Breast epithelium (tissue), 4 donors: ENCODE measurements at places on chromosomes 2 and 18. TPM values are rescaled to one million over a fixed set of nuclear protein-coding genes. Genes with fewer than 3 reads are reported as not detected.
A peak's percentile ranks its signal among the peaks of the same experiment; 100 is the strongest.

The CYP27C1 gene
- 0.48 TPM for total RNA-seq

DNA sequence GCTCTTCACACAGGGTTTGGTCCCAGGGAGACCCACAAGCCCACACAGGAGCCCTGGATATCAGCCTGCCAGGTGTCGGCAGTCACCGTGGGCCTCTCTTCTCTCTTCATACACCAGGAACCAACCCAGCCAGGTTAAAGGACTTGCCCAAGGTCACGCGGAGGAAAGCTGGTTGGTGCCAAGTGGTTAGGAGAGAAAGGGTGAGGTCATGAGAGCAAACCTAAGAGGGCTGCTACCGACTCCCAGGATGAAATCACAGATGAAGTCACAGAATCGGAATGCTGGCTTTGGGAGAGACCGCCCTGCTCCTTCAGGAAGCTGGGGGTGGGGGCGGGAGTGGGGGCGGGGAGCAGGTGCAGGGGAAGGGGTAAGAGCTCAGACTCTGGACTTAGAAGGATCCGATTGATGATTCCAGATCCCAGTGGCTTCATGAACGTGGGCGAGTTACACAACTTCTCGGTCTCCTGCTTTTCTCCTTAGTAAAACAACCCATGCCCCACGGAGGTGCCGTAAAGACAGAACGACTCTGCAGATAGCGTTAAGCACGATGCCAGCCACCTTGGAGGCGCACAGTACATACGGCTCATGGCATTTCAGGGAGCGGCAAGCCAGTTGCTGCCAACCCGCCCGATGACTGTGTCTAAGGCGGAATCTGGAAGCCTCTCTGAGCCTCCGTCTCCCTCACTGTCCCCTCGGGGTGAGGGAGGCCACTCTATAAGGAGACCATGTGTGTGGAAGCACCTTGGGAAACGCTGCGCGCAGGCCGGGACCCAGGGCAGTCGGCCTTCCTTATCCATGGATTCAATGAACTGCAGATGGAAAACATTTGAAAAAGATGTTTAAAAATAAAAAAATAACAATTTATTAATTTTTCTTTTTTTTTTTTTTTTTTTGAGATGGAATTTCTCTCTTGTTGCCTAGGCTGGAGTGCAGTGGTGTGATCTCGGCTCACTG is 23.0 kb upstream of the TAF1B start:
- peak overlapping the region; percentile 8 for H3K4me3 ChIP-seq
- no peaks in the 10 kb centered on the region for H3K27me3 ChIP-seq
- DNase-seq, result no peak
- no peak overlapping the region for H3K27ac ChIP-seq
- no peaks in the 10 kb centered on the region for H3K4me1 ChIP-seq

The BOLL gene
- not detected for total RNA-seq

DNA sequence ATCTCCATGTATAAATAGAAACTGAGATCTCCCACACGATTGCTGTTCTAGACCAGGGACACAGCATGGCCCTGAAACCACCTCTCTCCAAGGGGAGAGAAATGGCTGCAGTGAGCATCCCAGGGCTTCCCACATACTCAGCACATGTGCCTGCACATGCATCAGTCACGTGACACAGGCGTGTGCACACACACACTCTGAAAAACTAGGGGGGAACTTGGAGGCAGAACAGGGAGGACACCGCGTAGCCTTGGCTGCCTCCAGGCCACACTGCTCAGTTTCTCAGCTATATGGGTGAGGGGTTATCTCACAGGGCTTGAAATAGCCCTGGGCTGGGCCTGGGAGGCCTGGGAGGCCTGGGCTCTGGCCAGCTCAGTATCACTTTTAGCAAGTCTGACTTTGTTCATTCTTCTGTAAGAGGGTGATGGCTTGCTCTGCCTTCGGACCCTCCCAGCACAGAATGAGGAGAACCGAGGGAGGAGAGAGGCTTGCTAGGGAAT is 66.9 kb downstream of the EMX1 start:
- no peak for DNase-seq
- H3K27me3 ChIP-seq, result no peaks in the 10 kb centered on the region
- no peaks in the 10 kb centered on the region for H3K4me1 ChIP-seq
- H3K36me3 ChIP-seq, result no peaks in the 10 kb centered on the region
- no peak overlapping the region for H3K27ac ChIP-seq
- H3K4me3 ChIP-seq, result no peak overlapping the region

The SCN9A gene
- total RNA-seq, result 3.5 TPM

The GCA gene
- 36.6 TPM for total RNA-seq

GRCh38 chr2:156325688-156326525 is 6.6 kb downstream of the NR4A2 start:
- no peak overlapping the region for H3K27ac ChIP-seq
- no peaks in the 10 kb centered on the region for H3K36me3 ChIP-seq
- DNase-seq, result no peak
- H3K4me1 ChIP-seq, result no peaks in the 10 kb centered on the region
- no peak overlapping the region for H3K4me3 ChIP-seq

- no peak overlapping the region for H3K27ac ChIP-seq
- H3K4me1 ChIP-seq, result no peaks in the 10 kb centered on the region
- H3K27me3 ChIP-seq, result no peaks in the 10 kb centered on the region
- no peak overlapping the region for H3K4me3 ChIP-seq
- no peaks in the 10 kb centered on the region for H3K36me3 ChIP-seq
Measured at GRCh38 chr2:120233292-120233691, 10.1 kb upstream of the TMEM185B start.

DNA sequence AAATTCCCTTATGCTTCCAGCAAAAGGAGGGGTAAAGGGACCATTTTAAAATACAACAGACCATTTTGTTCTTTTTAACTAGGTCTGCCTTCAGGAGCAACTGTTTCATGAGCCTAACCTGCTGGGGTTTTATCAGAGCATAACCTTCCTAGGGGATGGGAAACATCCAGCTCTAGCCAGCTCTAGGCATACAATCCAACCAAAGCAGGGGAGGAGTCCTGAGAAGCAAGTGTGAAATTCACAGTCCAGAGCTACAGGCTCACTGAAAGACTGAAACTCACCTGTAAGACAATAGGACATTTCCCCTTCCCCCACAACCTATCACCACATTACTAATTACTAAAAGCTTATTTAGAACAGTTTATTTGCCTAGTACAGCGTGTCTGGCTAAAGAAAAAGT is 1296.6 kb upstream of the DDX18 start:
- no peaks in the 10 kb centered on the region for H3K36me3 ChIP-seq
- no peaks in the 10 kb centered on the region for H3K27me3 ChIP-seq
- no peak overlapping the region for H3K4me3 ChIP-seq
- H3K27ac ChIP-seq, result no peak overlapping the region
- H3K4me1 ChIP-seq, result no peaks in the 10 kb centered on the region

The EPHA4 gene
- 18.6 TPM for total RNA-seq

- H3K4me1 ChIP-seq, result no peaks in the 10 kb centered on the region
- H3K4me3 ChIP-seq, result no peak overlapping the region
- H3K27ac ChIP-seq, result no peak overlapping the region
- DNase-seq, result no peak
- no peaks in the 10 kb centered on the region for H3K36me3 ChIP-seq
Measured at GRCh38 chr18:61797696-61798590, 94.9 kb downstream of the RNF152 start.

DNA sequence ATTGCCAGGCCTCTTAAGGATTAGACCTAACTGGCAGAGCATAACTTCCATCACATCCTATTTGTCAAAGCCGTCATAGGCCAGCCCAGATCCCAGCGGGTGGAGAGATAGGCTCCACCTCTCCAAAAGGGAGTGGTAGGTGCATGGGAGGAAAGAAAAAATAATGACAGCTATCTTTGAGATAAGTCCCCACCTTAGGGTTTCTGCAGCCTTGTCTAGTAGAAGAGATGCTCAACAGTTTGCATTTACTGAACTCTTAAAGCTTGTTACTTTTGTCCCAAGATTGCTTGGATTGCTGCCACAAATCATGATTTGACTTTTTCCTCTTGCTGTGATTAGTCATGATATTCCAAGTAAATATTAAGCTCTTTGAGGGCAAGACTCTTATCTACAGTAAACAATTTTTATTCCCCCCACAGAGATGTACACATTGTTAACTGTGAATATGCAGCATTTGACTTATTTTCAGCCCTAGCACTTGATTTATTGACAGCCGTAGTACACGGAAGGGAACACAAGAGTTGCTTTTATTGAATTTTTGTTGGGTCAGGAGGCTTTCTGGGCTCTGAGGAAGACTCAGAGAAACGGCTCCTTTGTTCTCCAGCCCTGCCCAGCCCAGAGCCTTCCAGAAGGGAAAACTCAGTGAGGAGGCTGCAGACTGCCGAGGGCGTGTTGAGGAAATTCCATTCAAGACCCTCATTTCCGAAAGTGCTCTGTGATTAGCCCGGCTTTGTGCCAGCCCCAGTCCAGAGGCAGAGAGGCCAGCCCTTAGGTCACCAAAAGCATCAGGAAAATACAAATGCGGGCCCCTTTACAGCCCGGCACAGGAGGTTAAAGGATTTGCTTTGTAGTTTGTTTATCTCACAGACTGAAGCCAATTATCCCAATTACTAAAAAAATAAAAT is 75.5 kb upstream of the ZNF532 start:
- DNase-seq, result no peak
- no peaks in the 10 kb centered on the region for H3K27me3 ChIP-seq
- H3K4me1 ChIP-seq, result no peaks in the 10 kb centered on the region
- H3K36me3 ChIP-seq, result no peaks in the 10 kb centered on the region

DNA sequence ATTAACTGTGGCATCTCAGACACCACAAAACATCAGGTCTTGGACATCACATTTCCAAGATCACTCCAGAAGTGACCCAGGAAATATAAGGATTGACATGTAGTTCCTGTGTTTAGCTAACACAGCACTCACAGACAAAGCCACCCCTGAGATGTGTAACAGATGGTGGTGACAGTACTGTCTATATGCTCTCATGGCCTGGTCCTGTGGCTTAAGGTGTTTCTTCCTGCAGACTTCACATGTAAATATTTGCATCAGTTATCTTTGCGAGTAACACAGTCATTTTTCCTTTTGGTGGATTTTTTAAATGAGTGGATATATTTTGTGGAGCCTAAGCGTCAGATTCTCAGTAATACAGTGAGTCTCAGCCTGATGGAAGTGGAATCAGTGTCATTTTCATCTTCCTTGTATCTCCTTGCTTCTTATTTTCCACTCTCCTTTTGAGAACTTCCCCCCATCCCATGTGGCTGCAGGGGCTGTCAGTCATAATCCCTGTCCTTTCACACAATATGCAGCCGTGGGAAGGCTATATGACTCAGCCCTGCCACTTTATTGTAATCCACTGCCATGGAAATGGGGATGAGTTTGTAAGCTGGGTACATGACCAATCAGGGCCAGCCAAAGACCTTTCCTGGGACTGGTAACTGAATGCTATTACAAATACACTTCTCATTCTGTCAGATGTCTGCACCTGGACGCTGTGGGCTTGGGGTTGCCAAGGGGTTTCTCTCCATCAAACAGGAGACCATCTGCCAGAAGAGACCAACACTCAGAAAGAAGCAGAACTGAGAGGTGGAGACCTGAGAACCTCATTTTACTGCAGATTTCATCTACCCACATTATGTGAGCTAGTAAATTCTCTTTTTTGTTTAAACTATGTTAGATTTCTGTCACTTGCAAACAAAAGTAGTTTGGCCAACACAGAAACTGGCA is 74.3 kb downstream of the ICOS start:
- no peak for DNase-seq
- no peaks in the 10 kb centered on the region for H3K36me3 ChIP-seq
- H3K27ac ChIP-seq, result no peak overlapping the region
- H3K4me3 ChIP-seq, result no peak overlapping the region

- DNase-seq, result no peak
- peak within 1 kb of the TSS; percentile 82 for H3K4me3 ChIP-seq
- no peaks in the 10 kb centered on the region for H3K36me3 ChIP-seq
- H3K4me1 ChIP-seq, result no peaks in the 10 kb centered on the region
- no peaks in the 10 kb centered on the region for H3K27me3 ChIP-seq
Measured at GRCh38 chr18:657311-658000, at the start of gene TYMS. TYMS (plus strand) TSS chr18:657653; CDS start chr18:657743, 90 bp downstream.

The KCNE4 gene
- 5.0 TPM for total RNA-seq

The HOXD13 gene
- total RNA-seq, result not detected

DNA sequence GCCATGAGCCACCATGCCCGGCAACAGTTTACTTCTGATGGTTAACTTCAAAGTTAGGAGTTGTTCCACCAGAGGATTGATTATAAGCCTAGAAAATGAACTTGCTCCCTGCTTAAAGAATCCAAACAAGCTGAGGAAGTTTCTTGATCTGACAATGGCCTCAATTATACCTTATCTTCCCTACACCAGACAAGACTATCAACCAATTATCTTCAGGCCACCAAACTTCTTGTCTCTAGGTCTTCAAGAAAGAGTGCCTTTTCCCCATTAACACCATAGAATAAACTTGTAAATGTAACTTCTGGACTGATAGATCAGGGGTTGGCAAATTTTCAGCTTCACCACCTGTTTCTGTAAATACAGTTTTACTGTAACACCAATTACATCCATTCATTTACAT is 15.0 kb downstream of the ZC3H8 start:
- no peak overlapping the region for H3K4me3 ChIP-seq
- no peaks in the 10 kb centered on the region for H3K36me3 ChIP-seq
- H3K27me3 ChIP-seq, result no peaks in the 10 kb centered on the region
- no peaks in the 10 kb centered on the region for H3K4me1 ChIP-seq
- no peak overlapping the region for H3K27ac ChIP-seq
- DNase-seq, result no peak

GRCh38 chr2:104215269-104216161 is 638.4 kb upstream of the POU3F3 start:
- H3K4me1 ChIP-seq, result no peaks in the 10 kb centered on the region
- no peak for DNase-seq
- no peaks in the 10 kb centered on the region for H3K36me3 ChIP-seq
- H3K27ac ChIP-seq, result no peak overlapping the region
- no peak overlapping the region for H3K4me3 ChIP-seq
- no peaks in the 10 kb centered on the region for H3K27me3 ChIP-seq

The CABYR gene
- total RNA-seq, result 4.5 TPM

- H3K27ac ChIP-seq, result no peak overlapping the region
- no peak overlapping the region for H3K4me3 ChIP-seq
- H3K36me3 ChIP-seq, result no peaks in the 10 kb centered on the region
- no peak for DNase-seq
- no peaks in the 10 kb centered on the region for H3K27me3 ChIP-seq
Measured at GRCh38 chr18:62877411-62878221, 162.3 kb downstream of the PHLPP1 start.

DNA sequence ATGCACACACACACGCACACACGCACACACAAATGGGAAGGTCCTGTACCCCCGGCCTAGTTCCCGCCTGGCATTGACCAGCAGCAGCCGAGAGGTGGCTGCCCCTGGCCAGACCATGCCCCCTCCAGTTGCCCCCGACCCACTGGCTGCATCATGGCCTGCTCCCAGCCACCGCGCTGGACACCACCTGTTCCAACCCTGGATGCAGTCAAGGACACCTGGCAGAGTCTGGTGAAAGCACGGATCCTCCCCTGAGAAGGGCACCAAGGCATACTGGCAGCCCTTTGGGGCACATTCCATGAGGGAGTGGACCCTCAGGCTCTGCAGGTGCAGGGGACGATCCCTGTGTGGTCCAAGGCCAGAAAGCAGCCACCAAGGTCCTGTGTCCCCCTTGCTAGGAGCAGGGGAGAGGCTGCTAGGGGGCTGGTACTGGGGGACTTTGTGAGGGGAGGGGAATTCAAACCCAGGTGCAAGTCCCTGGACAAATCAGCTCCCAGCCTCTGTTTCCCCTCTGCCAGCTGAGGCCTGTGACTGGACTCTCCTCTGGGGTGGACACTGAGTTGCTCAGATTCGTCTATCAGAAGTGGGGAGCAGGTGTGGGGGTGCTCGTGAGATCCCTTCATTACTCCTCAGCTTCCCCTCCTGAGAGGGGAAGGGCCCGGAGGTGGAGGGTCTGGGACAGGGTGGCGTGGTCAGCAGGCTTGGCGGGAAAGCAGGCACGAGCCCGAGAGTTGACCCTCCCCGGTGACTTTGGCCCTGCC is 3.5 kb downstream of the ESPNL start:
- DNase-seq, result peak; percentile 42
- H3K27me3 ChIP-seq, result no peaks in the 10 kb centered on the region
- no peaks in the 10 kb centered on the region for H3K36me3 ChIP-seq
- no peaks in the 10 kb centered on the region for H3K4me1 ChIP-seq
- H3K27ac ChIP-seq, result no peak overlapping the region
